ENCODE measurements at places on chromosomes 5 and 9. TPM values are rescaled to one million over a fixed set of nuclear protein-coding genes. Genes with fewer than 3 reads are reported as not detected.

Gene DIAPH1
- 277 TPM for total RNA-seq

Gene PIP5K1B
- 0.22 TPM for total RNA-seq

DNA sequence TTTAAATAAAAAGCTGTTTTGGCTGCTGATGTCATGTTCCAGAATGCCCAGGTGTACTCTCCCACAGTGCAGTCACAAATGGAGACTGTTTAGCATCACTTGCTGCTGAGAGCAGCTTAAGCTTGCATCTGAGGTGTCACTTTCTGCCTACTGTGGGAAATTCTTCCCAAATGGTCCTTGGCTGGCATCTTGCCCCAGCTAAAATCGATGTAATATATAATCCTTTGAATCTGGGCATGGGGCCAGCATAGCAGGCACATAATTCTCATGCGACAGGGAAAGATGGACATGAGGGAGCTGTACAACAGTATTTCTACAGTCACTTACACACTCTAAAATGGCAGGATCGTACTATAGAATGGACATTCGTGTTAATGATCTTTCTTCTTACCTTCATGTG is 144.3 kb downstream of the MACIR start:
- DNase-seq = no peak

- no peak for DNase-seq
Observed at GRCh38 chr5:6321078-6321477, 57.3 kb downstream of the MED10 start.

DNA sequence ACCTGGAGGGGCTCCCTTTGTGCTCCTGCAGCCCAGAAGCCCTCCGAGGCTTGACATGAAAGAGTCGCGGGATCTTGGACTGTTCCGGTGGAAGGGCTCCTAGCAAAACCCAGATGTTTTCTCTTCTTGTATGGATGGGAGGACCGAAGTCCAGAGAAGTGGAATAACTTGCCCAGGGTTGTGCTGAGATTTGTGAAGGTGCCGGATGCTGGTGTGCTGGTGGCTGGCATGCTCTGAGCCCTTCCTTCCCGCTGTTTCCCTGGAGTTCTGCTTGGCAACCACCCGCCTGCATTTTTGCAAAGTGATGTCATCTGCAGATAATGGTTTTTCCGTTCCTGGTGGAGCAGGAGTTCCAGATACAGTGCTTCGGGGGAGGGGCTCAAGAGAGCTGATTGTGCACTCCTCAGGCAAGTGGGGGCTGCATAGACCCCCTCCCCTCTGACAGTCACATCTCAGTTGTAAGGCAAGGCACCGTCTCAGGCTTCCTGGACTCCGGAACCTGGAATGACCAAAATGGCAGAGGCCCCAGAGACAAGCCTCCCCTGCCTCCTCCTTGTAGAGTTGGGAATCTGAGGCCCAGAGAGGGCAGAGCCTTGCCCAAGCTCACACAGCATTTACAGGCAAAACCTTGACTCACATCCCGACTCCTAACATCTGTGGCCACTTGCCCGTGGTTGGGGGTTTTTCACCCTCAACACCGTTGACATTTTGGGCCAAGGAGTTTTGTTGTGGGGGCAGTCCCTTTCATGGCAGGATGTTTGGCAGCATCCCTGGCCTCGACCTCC is 157.0 kb downstream of the RGS3 start:
- DNase-seq = no peak

GRCh38 chr5:170046241-170046640 is 59.5 kb upstream of the FOXI1 start:
- DNase-seq = no peak

DNA sequence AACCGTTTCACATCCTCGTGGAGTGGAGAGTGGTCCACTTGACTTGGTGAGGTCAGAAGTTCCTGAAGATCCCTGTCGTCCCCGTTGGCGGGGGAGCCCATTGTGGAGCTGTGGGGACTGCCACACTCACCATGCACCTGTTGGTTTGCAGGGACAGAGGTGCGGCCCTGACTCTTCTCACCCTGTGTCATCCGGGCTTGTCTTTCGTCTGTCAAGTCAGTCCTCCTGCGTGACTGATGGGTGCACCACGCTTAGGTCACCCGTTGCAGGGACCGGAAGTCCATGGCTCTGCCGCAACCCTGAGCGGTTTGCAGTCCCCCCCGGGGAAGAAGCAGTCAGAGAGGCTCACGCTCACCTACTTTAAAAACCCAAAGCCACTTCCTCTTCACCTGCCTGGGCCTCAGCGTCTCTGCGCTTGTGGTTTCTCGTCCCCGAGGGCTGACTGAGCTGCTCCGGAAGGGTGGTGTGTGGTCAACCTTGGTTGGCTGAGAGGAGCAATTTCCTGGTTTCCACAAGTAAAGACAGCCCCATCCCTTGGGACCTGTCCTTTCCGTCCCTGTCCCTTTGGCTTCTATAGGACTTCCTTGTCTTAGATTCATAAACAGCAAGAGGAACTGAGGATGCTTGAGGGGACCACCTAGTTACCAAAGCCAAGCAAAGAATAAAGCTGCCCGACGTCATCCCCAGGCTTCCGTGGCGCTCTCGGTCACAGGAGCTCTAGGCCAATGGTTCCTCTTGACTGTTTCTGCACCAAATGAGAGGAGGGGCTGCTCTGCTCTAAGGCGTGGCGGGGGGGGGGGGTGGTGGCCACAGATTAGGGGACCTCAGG is 53.2 kb downstream of the USP20 start:
- DNase-seq = peak; percentile 95

DNA sequence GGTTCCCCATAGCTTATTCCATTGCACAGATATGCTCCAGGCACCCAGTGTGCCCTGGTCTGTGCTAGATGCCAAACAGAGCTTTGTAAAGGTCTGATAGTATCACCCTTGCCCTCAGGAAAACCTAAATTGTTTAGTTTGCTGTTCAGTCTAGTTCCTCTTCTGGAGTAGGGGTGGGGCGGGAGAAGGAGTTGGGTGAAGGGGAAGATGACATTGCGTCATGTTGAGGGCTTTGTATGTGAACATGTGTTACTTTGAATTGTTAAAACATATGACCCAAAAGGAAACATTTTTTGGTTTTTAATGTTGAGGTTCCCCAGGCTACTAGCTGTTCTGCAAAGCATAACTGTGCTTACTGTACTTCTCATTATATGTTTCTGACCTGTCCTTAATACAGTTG is 40.6 kb downstream of the HACD4 start:
- DNase-seq = no peak

DNA sequence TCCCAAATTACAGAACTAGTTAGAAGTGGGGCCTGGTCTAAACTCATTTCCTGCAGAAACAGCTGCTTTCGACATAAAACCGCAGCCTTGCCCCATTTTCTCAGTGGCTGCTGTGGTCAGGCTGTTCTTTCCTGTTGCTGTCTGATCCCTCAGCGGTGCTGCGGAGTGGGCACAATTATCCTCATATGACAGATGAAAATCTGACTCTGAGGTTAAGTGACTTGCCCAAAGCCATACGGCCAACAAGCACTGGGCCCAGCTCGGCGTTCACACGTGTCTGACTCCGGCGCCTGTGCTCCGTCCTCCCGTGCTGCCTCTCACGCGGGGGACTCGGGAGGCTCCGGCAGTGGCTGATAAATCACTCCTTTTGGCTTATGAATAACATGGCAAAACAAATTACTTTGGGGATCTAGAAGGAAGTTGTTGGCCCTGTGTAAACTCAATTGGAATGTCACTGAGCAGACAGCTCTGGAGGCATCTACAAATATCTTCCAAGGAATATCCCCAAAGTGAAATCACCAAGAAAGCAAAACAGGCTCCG is 142.6 kb upstream of the LMX1B start:
- DNase-seq = peak; percentile 66

- no peak for DNase-seq
Observed at GRCh38 chr5:147685993-147686392, 96.5 kb downstream of the JAKMIP2 start.

DNA sequence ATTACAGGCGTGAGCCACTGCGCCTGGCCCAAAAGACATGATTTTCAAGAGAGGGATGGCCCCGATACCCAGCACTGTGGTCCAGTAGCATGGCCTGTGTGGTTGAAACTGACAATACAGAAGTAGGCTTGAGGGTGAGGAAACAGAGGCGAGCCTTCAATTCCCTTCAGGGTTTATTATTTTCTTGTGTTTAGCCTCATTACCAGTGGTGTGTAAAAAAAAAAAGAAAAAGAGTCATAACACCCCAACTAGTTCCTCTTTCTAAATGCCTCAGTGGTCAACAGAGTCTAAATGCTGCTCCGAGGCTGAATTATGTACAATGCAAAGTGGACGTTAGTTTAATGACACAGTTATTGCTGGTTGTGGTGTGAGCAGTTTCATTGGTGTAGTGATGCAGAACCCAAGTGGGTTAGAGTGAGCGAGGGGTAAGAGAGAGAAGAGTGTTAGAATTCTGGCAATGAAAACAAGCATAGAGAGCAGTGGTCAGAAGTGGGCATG is 58.8 kb downstream of the SNX30 start:
- no peak for DNase-seq

DNA sequence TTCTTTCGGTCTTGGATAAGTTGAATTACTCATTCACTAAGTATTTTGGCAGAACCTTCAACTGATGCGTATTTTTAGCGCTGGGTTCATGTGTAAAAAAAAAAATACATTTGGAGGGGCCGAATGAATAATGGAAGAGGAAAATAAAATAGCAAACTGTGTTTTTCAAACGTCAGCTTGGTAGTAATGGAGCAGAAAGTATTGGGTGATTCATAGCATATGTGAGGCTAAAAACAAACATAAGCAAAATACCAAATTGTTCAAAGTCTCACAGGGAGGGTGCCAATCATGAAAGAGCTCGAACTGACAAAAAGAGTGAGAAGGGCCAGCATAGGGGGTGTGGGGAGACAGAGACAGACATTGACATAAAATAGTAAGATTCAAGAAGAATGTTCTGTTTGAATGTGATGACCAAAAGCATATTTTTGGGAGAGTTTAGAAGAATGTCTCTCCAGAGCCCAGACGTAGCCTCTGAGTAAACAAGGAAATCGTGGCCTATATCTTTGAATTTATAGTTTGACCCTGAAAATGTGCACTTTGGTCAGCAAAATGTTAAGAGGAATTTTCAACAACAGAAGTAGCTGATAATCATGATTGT is 174.9 kb upstream of the HMHB1 start:
- no peak for DNase-seq

- no peak for DNase-seq
Observed at GRCh38 chr5:4643190-4643589, 496.9 kb upstream of the ADAMTS16 start.

All from naive thymus-derived CD4-positive, alpha-beta T cell (primary cell).